ENCODE measurements at places on chromosomes 3 and 15.

GRCh38 chr3:177894081-177894728 is 642.0 kb upstream of the KCNMB2 start:
- no peak for DNase-seq

GRCh38 chr15:89904519-89904918 is 8.2 kb downstream of the ARPIN start:
- DNase-seq = no peak

- DNase-seq = no peak
Measured at GRCh38 chr3:8555113-8555661, 53.6 kb downstream of the LMCD1 start.

- no peak for DNase-seq
Measured at GRCh38 chr3:25355998-25356397, 72.1 kb upstream of the RARB start.

DNA sequence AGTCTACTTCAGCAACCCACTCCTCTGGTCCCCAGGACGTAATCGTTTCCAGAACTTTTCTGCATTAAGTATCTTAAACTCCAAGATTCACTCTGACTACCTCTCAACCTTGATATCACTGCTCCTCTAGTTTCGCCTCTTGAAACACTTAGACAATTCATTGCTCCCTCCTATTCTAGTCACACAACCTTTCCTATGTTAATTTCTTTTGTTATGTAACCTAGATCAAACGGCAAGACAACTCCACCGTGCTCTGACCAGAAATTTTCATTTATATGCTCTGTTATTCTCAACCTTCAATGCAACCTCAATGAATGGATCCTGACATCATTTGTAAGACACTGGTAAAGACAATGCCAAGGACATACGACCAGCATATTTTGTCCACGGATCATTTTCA is 71.3 kb downstream of the CADM2 start:
- DNase-seq = no peak

DNA sequence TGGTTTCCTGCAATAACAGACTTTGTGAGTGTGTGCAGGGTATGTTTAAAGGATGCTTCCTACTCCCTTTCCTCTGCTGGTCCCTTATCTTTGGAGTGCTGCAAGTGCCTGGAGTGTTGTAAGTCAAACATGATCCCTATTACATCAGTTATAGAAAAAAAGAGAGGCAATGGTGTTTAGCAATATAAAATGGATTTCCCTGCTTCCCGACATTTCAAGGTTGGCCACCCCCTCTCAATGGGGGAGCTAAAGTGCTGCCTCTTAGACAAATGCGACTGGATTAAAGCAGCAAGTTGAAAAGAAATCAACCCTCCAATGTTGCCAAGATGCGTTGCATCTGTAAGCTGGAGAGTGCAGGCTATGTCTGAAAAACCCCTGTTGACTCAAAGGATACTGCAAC is 203.1 kb upstream of the WNT5A start:
- no peak for DNase-seq

DNA sequence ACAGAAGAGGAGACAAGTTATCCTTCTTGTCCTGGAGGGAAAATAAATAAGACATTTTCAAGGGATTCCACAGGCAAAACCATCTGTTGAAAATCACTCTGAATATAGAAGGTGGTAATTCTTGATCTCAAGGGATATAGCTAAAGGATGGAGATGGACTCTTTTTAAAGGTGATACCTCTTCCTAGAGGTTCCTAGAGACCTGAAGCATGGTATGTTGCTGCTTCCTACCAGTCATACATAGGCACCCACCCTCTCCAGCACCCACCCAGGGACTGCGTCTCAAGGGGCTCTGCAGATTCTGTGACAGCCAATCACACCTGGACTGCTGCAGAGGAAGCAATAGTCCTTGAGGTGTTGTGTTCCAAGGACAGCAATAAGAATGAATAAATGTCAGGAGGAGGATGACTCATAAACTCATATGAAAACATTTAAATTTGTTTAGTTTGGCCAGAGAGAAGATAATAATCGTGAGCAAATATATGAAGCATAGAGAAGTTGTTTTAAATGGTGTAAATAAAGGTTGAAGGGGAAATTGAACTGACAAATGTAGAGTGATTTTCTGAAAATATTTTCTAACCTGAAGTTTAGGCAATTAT is 741.6 kb upstream of the CBLB start:
- DNase-seq = no peak

DNA sequence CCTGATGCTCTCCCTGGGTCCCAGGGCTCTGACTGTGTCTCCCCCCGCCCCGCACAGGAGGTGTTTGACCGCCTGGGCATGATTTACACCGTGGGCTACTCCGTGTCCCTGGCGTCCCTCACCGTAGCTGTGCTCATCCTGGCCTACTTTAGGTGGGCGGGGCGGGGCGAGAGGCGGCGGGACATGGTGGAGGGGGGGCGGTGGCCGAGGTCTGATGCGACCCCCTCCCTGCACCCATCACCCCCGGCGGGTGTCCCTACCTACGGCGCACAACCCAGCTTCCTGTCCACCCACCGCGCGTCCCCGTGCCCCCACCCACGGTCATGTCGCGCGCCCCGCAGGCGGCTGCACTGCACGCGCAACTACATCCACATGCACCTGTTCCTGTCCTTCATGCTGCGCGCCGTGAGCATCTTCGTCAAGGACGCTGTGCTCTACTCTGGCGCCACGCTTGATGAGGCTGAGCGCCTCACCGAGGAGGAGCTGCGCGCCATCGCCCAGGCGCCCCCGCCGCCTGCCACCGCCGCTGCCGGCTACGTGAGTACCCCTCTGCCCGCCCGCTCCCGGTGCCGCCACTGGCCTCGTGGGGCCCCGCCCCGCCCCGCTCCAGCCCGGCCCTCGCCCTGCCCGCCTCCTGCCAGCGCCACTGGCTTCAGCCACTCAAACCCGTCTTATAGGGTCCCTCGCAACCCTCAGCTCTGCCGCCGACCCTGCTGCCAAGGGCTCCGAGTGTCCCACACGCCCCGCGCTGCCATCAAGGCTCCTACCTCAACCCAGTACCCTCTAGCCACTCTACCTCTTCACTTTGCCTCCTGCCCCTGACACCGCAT is 21.0 kb downstream of the PTH1R start:
- DNase-seq = no peak

GRCh38 chr3:194158942-194159439 is 23.0 kb downstream of the HES1 start:
- no peak for DNase-seq

- no peak for DNase-seq
Measured at GRCh38 chr15:49678655-49679054, 57.8 kb downstream of the DTWD1 start.

- DNase-seq = no peak
Measured at GRCh38 chr3:94234177-94234788, 171.4 kb downstream of the NSUN3 start.

DNA sequence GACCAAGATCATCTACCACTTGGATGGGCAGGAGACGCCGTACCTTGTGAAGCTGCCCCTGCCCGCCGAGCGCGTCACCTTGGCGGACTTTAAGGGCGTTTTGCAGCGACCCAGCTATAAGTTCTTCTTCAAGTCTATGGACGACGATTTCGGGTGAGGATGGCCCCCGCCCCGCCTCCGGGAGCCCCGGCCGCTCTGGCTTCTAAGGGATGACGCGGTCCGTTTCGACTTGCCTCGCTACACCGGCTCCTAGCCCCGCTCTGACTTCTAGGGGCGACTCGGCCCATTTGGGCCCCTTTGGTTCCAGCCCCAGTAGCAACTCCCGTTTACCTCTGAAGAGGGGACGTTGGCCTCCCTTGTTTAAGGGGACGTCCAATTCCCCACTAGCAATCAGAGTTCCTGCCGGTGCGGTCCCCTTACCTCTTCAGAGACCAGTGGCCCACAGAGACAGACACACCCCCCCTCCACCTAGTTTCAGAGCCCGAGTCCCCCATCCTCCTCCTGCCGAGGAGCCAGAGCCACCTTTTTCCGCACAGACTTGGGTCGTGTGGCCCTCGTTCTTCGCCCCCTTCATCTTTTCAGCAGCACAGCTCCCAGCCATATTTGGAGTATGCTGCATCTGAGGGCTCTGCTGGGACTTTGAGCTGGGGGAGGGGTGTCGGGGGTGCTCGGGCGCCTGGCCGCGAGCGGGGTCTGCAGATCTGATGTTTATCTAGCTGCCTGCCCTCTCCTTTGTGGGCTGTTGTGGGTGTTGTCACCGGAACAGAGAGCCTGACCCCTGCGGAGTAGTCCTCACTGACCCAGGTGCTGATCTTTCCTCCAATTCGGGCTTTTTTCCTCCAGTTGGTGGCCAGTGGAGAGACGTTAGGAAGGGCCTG is 706 bp downstream of the DVL3 start:
- DNase-seq = peak; percentile 30

DNA sequence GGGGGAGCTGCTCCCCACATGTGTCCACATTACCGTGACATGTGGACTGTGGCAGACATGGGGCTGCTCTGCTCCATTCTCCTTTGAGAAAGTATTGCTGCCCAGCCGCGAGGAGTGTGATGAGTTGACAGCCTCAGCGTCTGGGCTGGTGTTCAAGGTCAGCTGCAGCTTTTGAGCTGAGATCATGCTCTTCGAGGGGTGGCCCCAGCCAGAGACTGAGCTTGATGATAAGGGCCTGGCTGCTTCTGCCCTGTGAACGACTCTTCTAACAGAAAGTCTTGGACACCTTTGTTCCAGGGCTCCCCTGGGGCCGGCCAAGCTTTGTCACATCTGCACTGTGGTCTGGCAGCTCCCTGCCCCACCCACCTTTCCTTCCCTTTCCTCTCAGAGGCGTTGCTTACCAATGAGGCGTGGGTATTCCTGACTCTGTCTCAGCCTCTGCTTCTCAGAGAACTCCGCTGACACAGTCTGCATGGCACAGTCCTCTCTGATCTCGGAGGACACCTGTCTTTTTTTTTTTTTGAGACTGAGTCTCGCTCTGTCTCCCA is 86.6 kb downstream of the CHRD start:
- no peak for DNase-seq

DNA sequence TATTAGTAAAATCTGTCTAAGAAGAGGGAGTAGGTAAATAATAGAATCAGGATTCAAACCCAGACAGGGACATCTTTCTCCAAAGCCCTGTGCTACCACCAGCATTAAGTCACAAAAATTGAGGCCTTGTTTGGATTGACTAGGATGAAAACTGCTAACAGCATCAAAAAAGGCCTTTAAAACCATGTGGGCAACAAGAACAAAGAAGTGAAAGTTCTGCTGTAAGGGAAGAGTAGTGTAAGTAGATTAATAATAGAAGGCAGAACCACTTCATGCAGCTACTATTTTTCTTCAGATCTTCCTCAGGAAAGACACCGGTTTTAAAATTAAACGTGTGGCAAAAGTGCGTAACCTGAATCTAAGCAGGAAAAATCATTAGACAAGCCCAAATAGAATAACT is 15.3 kb upstream of the KBTBD12 start:
- no peak for DNase-seq

DNA sequence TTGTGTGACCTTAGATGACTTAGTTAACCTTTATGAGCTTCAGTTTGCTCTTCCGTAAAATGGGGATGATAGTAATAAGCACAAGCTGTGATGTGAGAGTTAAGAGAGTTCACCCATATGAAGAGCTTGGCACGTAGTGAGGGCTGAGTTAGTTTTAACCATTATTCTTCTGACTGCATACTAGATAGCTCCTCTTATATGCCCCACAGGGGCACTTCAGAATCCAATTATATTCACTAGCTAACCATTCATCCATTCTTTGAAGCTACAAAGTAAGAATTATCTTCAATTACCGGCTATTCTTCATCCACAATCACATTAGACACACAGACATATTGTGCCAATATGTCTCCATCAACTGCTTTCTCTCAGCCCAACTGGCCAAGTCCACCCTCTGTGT is 159.0 kb upstream of the STT3B start:
- DNase-seq = no peak

- no peak for DNase-seq
Measured at GRCh38 chr3:59660852-59661625, 611.2 kb upstream of the CFAP20DC start.
